ENCODE measurements at places on chromosomes 5 and 9.

- no peak for DNase-seq
Observed at GRCh38 chr9:107874137-107874536, 384.6 kb upstream of the KLF4 start.

GRCh38 chr9:130271473-130271872 is 5.9 kb downstream of the HMCN2 start:
- no peak for DNase-seq

DNA sequence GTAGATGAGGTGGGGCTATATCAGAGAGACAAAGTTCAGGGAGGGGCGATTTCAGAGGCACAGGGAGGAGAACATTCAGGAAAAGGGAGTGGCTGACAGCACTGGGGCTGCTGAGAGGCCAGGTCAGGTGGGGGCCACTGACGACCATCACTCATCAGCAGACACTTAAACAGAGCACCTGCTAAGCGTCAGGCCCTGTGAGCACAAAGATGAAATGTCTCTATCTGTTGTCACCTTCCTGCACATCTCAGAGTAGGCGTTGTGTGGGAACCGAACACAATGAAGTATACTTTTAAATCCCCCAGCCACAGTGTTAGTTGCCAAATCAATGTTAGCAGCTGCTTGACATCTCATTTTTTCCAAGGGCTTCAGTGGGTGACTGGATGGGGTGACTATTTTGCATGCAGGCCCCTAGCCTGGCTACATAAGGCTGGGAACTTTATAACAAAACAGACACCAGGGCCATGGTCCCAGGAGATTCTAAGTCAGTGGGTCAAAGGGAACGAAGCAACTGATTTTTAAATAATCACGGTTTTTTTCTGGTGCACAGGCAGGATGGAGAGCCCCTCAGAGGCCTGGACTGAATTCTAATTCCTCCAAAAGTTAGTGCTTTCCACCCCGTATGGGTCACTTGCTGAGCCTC is 31.1 kb upstream of the ANKRD18A start:
- DNase-seq, result peak; percentile 6

- no peak for DNase-seq
Observed at GRCh38 chr5:102511666-102512065, 12.9 kb upstream of the SLCO6A1 start.

- no peak for DNase-seq
Observed at GRCh38 chr5:132209901-132210545, 17.6 kb downstream of the P4HA2 start.

DNA sequence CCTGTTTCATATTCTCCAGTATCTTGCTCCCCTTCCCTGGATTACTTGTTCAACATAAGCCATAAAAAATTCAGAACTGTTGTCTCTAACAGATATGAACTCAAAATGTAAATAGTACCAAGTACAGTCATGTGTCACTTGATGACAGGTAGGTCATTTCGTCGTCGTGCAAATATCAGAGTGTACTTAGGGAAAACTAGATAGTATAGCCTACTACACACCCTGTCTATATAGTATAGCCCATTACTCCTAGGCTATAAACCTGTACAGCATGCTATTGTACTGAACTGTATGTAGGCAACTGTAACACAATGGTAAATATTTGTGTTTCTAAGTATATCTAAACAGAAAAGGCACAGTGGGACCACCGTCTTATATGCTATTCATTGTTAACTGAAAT is 39.1 kb downstream of the SMIM15 start:
- DNase-seq, result peak; percentile 87

GRCh38 chr5:174736331-174736721 is 11.9 kb downstream of the MSX2 start:
- DNase-seq, result no peak

DNA sequence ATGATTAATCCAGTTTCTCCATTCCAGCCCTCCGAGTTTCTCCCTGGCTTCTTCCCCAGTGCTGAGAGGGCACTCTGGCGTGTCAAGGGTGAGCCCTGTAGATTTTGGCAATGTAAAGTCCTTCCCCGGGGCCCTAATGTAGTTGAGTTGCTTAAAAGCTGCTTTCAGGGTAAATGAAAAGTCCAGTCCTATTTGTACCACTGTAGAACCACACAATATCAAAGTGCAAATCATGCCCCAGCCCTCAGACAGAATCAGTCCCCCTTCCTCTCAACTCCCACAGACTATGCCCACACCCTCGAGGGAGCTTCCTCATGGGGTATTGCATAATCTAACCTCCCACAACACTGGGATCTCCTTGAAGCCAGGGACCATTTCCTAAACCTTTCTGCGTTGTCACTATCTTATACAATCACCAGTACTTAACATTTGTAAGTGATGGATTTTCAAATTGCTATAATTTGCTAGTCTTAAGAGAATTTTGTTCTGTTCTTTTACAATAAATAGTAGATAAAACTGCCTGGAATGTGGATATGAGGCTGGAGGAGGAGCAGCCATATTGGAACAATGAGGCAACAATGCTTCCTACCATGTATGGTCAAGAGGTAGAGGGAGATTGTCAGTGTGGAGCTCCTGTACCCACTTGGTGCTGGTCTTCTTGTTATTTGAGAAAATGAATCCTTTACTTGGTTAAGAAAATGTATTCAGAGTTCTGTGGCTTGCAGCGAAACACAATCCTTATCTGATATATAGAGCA is 34.4 kb downstream of the ZNF366 start:
- DNase-seq, result no peak

DNA sequence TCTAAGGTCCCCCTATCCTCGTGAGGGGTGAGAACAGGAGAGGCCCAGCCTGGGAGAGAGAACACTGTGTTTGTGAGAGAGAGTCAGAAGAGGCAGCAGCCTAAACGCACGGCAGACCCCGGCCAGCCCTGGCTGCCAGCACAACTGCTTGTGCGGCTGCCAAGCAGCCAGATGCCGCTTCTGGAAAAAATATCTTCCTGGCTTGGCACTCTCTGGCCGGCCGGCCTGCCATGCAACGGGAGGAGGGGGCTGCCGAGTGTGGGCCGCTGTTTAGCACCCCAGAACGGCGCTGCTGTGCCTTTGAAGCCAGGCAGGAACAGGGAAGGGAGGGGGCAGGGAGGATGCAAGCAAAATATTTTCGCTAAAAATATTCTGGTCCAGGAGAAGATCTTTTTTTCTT is 105.0 kb downstream of the FGF18 start:
- DNase-seq, result no peak

- no peak for DNase-seq
Observed at GRCh38 chr9:33017283-33018041, 7.6 kb upstream of the DNAJA1 start.

DNA sequence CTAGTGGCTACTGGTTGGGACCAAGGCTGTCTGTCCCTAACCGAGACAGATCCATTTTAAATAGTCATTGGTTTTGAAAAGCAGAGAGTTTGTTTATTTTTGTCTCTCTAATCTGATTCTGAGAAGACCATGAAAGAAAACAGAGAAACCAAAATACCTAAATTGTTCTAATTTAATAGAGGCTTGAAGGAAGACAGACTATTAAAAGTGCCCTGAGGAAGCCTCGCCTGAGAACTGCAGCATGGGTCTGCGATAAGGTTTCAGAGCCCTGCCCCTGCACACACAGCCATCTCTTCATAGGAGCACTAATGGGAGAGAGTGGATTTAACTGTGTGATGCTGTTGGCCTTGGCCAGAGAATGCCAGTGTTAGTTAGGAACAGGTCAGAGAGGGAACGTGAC is 175.5 kb upstream of the SV2C start:
- DNase-seq, result no peak

- DNase-seq, result no peak
Observed at GRCh38 chr5:16975950-16976624, 40.0 kb upstream of the MYO10 start.

GRCh38 chr9:73269430-73270101 is 117.9 kb downstream of the ANXA1 start:
- DNase-seq, result peak; percentile 7

GRCh38 chr5:107937204-107937603 is 266.5 kb upstream of the EFNA5 start:
- DNase-seq, result peak; percentile 10

All from small intestine (tissue), 16 donors.